ENCODE measurements at places on chromosomes 2 and 18.

DNA sequence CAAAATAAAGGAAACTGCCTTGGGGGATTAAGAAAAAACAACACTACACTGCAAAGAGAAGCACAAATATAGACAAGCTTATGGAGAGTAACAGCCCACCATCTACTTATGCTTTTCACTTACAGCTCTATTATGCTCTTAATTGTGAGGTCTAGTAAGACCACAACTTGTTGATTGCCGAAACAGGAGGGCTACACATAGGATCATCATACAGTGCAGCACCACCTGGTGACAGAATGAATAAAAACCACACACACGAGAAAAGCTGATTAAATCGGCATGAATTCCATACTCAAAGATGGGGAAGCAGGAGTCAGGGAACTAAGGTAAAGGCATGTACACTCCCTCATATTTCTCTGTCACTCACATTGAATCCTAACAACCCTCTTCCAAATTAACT is 259.2 kb downstream of the IKZF2 start:
- DNase-seq, result no peak

DNA sequence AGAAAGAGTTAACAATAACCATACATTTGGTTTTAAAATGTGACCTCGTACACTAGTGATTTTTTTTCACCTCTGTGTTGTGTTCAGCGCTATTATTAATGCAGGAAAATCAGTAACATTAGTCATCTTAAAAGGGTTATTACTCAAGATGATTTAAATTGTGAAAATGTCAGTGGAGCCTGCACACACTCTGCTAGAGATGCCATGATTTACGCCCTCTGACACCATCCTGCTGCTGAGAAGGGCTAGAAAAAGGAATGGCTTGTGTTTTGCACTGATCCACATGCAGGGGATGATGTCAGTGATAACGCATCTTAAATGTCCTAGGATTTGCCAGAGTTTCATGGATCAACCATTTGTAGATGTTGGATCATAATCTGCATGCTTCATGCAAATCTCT is 121.3 kb upstream of the BOD1L2 start:
- DNase-seq, result no peak

- DNase-seq, result no peak
These were observed 86.6 kb downstream of the ACOXL start for GRCh38 chr2:110818767-110819481.

DNA sequence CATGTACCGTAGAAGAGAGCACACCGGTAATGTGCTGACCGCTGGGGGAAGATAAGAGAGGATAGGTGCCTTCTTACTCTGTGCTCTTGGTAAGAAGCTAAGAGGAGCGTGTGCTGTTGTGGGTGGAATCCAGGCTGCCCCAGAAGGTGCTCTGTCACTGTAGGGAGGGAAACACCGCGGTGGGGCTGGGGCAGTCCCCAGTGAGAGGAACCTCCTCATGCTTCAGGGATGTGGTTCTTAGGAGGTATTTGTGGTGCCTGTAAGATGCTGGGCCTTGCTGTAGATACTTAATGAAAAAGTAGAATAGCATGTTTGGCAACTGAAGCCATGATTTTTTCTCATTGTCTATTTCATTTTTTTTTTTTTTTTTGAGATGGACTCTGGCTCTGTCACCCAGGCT is 1.1 kb downstream of the COLEC11 start:
- DNase-seq, result no peak

DNA sequence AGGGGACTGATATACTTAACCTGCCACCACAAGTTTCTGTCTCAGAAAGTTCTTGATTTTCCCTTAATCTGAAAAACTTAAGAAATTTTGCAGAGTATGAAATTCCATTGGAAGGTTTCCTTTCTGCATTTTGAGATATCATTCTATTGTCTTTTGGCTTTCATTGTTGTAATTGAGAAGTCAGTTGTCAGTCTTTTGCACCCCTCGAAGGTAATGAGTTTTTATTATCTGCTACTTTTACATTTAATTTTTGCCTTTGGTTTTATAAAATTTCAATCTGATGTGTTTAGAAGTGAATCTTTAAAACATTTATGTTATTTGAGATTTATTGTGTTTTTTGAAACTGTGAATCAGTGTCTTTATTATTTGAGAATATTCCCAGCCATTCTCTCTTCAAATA is 4.8 kb upstream of the IL36A start:
- DNase-seq, result no peak

DNA sequence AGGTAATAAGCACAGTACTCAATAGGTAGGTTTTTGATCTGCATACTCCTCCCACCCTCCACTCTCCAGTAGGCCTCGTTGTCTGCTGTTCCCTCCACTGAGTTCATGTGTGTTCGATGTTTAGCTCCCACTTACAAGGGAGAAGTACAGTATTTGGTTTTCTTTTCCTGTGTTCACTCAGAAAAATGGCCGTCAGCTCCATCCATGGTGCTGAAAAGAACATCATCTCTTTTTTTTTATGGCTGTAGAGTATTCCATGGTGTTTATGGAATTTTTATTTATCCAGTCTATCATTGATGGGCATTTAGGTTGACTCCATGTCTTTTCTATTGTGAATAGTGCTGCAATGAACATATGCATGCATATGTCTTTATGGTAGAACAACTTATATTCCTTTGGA is 849.7 kb upstream of the NRXN1 start:
- no peak for DNase-seq

GRCh38 chr2:122670897-122671296 is 915.4 kb downstream of the TSN start:
- DNase-seq, result no peak

DNA sequence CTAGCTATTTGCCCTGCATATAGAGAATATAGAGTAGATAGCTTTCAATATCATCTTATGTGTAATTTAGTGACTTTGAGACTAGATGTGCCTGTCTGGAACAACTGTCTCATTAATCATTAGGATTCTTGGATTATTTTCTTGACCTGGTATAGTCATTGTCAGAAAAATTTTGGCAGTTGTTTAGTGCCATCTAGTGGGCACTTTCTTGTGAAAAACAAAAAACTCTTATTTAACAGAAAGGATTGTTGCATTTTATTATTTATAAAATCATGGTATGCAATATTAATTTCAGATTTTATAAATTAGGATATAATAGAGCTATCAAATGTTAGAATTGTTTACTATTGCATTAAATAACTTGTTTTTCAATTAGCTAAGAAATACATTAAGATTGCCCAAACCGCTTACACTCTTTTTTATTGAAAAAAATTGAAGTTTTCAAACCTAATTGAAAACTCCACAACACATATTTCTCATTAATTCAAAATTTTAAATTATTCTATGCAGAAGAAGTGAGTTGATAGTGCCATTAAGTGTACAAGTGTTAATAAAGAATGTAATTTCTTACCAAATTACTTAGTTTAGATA is 80.3 kb downstream of the DYNAP start:
- DNase-seq, result no peak

GRCh38 chr2:7952046-7952745 is 729.7 kb upstream of the ID2 start:
- no peak for DNase-seq

- no peak for DNase-seq
These were observed 329.5 kb upstream of the CHAC2 start for GRCh38 chr2:53438100-53438499.

DNA sequence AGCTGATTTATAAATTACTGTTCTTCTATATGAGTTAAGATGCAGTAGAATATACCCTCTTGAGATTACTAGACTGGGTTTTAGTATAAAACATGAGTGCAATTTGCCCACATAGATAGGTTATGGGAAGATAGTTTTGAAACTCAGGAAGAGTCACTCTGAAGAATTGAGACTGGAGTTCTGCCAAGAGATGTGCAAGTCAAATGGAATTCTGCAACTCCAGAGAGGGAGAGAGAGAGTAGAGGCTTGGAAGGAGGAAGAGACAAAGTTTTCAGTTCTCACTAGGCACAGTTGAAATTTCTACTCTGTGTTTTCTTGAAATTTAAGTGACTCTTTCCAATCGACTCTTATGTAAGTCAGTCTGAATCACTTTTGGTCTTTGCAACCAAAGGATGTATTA is 878.8 kb downstream of the TSN start:
- DNase-seq, result no peak

DNA sequence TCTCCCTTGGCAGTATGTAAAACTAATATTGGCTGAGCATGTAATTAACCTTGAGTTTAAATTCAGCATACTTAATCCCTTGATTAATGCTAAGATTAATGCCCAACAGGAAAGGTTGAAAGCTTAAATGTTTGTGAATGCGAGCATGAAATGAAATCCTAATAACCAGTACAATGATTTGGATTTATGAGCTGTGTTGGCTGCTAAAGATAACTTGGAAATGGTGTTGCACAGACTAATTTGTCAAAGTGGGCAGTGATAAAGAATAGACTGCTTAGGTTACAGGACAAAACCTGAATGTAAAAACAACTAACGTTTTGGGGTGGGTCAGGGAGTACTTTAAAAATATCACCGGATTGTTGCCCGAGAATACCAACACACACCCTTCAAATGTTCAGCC is 70.6 kb downstream of the MGAT5 start:
- DNase-seq, result no peak

- no peak for DNase-seq
These were observed 21.9 kb upstream of the LOXHD1 start for GRCh38 chr18:46678785-46679399.

All from T-helper 1 cell (primary cell).